ENCODE measurements at places on chromosomes 5 and 9.

GRCh38 chr9:134284273-134284672 is 42.0 kb upstream of the RXRA start:
- DNase-seq: no peak

DNA sequence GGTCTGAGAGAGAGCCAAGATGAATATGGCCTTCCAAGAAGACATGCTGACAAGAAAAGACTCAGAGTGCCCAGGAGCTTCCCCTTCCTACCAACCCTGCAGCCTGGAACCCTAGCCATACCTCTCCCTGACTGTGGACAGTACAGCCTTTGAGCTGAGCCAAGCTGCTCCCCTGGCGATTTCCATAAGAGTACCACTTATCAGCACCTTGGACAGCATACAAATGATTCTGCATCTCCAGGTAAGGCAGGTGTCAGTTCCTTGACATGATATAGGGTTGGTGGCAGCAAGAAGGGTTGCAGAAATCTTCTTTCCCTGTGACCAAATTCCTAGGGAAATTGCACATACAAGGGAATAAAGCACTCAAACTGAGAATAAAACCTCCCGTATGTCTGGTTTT is 58.3 kb downstream of the MFAP3 start:
- no peak for DNase-seq

DNA sequence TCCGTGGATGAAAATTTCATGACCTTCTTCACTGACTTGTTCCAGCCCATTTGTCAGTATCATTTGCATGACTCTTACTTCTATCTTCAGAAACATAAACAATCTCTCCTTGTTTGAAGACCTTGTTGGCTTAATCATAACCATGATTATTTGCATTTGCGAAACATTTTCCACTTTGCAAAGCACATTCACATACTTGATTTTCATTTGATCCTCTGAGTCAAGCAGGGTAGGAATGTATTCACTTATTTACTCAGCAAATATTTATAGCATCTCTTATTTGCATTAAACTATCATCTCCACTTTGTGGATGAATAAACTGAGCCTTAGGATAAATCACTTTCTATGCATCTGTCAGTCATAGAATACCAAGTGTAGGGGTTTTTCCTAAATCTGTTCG is 343.0 kb upstream of the SGCD start:
- DNase-seq: no peak

- no peak for DNase-seq
Measured at GRCh38 chr5:11400316-11400715, 503.9 kb downstream of the CTNND2 start.

DNA sequence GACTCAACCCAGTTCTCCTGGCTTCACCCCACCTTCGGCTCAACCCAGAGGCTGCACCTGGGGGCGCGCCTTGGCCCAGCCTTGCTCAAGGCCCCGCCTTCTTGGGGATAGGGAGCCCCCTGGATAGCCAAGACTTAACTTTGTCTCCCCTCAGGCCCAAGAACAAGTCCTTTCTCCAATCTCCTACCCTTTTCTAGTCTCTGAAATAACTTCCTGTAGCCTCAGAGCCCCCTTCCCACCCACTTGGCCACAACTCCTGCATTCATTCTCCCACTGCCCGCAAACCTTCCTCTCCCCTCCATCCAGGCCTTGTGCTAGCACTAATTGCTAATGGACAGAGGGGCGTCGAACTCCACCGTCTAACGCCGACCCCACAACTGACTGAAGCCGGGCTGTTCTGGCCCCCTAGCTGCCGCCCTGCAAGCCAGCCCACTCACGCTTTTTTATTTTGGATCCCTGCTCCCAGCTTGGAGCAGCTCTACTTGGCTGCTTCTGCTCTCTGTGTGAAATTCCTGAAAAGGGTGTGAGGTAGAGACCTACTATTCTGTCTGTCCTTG is 579 bp upstream of the ASTN2 start:
- DNase-seq: no peak

- no peak for DNase-seq
Measured at GRCh38 chr5:171858303-171858702, 72.7 kb downstream of the SMIM23 start.
